OCI-LY7 (cell line): ENCODE measurements at places on chromosomes 2 and 18.

GRCh38 chr18:63098018-63098981 is 221.3 kb downstream of the BCL2 start:
- DNase-seq = peak; percentile 5

DNA sequence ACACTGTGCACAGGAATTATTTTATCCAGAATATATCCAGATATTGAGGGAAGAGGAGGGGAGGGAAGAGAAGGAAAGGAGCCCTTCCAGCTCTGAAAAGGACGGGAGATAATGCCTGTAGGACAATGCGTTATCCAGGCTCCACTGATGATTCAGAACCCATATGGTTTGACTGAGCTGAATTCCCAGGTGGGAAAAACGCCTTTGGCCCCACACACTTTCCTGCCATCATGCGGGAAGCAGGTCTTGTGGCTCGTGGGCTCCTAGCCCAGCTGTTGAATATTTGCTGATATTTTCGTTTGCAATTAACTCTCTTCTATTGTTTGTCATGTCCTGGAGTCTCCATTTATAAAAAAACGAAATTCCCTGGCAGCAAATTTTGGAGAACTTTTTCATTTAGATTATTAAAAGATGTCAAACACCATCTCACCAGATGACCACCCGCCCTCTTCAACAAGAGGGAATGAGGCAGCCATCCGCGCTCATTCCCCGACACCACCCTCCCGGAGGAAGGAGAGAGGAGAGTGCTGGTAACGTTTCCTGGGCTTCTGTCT is 8.9 kb downstream of the COL6A3 start:
- DNase-seq = no peak

DNA sequence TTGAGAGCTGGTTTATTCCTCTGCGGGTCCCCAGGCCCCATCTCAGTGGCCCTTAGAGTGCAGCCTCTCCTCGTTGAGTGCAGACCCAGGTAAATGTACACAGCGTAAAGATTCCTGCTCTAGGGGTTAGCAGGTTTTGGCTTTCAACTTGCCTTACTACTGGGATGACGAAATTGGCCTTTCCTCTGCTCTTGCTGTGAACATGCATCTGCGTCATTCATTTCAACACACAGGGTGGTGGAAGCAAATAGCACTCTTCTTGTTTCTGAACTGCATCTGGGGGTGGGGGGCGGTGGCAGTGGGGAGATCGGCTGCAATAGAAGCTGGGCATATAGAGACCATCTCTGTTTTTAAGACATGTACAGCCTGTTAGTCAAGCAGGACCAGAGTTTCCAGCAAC is 16.5 kb upstream of the SLC16A14 start:
- DNase-seq = no peak

DNA sequence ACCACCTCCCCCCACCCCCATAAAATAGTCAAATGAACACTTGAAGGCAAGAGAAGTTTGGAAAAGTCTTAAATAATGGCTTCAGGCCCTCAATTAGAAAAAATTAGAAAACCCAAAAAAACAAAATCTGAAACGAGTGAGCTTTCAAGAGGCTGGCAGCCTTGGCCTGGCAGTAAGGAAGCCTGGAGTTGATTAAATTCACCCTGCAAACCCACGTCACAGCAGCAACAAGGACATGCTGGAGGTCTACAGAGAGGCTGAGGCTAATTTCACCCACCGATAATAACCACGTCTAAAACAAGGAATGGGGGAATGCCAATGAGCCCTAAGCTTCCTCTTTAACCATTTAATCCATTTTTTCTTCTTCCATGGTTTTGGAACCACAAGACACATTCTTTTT is 122.7 kb upstream of the SMAD7 start:
- DNase-seq = no peak

DNA sequence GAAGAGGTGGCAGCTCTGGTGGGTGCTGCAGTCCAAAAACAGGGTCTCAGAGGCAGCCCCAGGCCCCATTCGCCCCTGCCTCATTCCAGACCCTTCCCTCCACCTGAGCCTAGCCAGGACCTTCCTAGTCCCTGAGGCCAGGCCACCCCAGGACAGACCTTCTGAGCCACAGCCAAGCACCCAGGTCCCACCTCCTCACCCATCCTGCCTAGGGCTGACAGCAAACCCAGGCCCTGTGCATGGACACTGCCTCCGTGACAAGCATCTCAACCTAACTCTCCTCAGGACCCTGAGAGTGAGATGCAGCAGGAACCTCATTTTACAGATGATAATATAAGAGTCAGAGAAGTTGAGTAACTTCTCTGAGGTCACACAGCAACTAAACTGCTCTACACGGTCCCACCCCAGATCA is 15.5 kb downstream of the ADRA2B start:
- DNase-seq = no peak

DNA sequence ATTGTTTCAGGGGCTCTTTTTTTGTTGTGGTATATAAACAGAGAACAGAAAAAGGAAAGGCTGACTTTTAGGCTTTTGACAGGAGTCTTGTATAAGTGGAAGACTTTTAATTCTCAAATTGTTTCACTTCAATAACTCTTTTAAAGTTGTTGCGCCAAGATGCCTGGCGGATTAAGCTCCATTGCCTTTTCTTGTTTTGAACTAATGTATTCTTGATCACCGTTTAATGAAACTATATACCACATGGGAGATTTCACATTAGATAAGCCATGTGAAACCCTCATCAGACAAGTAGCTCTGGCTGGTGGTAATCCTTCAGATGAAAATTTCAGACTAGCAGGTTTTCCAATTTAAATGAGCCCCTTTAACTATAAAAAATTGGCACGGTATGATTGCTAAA is 257.4 kb downstream of the CCDC178 start:
- DNase-seq = no peak

DNA sequence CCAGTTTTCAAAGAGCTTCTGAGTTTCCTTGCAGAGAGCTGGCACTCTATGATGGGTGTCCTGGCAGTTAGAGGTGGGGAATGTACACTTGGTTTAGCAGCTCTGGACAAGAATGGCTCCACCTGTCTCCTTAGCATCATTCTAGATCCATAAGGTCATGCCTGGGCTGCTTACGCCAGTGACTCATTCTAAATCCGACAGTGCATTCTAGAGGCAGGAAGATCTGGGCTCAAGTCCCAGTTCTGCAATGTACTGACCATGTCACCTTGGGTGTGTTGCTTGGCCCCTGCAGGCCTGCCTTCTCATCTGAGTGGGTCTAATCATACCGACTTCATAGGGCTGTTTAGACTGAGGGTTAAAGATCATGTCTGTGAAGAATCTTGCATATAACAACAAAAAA is 46.5 kb downstream of the PTGR3 start:
- DNase-seq = no peak

DNA sequence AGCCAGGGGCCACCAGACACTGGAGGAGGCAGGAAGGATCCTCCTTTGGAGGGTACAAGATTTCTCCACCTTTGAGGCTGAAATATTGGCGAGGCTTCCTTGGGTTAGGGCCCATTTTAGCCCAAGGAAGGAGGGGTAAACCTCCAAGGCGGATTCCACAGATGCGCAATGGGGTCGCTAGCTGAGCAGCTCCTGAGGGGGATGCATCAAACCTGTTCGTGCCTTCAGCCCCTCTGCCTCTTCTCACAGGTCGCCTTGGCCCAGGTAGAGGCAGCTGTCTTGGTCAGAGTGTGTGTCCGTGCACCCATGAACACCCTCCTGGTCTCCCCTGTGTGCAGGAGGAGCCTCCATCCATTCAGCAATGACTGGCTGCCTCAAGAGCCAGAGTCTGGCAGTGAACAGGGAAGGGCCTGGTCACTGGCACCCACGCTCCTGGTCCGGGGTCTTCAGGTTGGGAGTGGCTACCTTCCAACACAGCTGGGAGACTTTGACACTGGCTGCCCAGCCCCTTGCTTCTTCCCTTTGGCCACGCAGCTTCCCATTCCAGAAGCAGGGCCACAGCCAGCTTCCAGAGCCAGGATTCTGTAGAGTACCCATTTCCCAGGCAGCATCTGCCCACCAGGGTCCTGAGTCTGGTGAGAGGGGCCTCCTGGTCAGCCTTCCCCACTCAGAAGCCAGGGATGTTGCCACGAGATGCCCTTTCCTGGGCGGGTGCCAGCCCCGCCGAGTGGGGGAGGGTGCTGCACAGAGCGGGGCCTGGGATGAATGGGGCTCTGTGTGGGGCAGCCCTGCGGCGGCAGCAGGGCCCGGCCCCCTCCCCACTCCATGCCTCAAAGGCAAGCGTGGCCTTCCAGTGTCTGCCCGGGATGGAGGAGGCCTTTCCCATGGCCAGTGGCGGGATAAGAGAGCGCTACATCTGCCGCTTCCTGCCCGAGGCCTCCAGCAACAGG is 95.8 kb upstream of the GPC1 start:
- DNase-seq = no peak

DNA sequence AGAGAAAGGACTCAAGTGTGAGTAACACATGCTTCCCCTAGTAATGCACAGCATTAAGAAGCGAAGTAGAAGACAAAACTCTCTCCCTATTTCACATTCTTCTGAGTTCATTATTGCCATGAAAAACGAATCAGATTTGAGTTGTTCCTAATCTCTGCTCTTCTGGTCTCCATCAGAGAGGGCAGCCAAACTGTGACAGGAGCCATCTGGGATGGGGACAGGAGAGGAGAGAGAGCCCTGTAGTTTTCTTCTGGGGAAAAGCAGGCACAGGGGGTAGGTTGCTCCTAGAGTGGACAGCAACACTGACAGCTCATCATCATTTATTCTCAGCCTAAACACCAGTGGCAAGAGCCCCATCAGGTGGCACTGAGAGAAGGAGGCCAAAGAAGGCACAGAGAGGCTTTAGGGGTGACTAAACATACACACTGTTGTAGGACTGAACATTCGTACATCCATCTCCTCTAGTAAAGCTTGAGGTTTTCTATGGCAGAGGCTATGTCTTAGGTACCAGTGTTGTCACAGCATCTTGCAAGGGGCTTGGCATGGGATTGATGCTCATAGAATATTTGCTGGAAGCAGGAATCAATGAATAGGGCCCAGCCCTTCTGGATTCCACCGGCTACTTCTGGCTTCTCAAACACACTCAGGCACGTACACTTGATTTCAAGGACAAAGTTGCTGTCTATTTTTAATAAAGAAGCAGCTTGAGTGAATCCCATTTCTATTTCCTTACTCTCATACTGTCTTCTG is 33.1 kb downstream of the SLC8A1 start:
- no peak for DNase-seq

DNA sequence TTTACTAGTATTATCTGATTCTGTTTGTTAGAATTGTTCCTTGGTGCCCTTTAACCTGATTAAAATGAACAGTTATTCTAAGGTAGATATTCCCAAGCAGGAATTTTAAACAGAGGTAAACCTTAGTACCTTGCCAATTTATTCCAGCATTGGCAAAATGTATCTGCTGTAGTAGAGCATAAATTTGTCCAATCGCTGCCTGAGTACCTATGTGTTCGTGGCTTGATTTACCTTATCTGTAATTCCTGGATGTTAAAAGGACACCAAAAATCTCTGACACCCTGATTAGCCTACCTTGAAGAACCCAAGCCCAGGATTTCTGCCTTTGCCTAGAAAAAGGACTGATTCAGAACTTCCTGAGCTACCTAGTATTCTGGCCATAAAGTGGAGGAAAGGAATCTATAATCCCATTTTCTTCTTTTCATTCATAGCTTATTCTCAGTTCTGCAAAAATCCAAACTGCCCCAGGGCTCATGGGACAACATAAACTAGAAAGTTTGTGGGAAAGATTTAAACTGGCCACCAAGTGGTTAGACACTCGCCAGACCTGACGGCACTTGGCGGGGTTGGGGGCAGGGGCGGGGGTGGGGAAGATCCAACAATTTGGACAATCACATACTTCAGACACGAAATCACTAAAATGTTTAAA is 16.2 kb upstream of the ZCCHC2 start:
- no peak for DNase-seq

DNA sequence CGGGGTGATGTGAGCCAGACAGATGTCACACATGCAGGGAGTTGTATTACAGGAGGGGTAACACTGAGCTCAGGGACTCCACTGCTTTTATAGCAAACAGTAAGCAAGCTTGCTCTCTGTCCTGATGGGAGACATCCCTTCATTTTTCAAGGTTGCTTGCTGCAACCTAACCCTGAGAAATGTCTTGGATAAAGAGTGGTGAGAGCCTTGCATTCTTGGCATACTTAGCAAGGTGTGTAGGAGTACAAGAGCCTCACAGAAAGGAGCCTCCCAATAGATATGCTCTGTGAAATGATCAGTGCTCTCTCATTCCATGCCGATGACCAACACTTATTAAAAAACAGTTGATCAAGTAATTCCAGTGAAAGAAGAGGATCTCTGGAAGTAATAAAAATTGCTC is 8.1 kb downstream of the PFN4 start:
- no peak for DNase-seq

DNA sequence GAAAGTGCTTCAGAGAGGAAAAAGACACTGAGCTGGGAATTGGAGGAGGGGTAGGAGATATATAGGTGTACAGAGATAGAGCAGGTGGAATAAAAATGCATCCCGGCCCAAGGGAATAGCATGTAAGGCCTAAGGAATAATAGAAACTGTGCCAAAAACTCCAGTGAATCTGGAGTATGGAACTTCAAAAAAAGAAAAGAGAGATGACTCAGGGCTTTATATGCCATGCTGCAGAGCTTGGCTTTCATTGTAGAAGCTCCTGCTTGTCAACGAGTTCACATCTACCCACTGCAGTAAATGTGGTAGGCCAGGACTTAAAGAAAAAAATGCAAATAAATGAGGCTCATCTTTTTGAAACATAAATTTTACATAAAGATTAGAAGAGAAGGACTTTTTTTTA is 131.8 kb downstream of the MREG start:
- DNase-seq = no peak

- no peak for DNase-seq
Measured at GRCh38 chr2:173347305-173348168, 7.1 kb upstream of the CDCA7 start.

DNA sequence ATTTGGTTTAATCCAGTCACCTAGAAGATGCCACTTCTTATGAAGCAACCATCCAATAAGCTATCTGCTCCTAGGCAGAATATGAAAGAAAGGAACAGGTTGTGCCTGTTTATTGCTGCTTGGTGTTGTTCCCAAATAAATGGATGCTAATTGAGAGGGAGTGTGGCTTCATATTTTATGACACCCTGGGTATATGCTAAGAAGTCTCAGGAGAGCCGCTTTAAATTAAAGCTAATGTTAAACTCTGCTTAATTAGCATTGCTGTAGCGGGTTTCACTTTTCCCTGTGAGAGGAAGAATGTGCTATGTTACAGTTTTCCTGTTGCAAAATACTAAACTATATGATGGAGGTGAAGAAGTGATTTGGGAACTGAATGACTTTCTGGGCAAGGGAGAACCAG is 48.7 kb upstream of the TANK start:
- no peak for DNase-seq
